KG1 (cell line): ENCODE measurements at places on chromosomes 1 and 21.

DNA sequence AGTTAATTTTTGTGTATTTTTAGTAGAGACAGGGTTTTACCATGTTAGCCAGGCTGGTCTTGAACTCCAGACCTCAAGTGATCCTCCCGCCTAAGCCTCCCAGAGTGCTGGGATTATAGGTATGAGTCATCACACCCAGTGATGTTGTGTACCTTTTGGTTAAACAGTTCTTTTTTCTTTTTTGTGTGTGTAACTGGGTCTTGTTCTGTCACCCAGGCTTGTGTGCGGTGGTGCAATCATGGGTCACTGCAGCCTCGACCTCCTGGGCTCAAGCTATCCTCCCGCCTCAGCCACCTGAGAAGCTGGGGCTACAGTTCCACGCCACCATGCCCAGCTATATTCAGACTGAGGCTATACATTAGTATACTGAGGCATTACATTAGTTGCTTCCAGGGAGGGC, 37.8 kb downstream of the GABPB2 start:
- no peak for DNase-seq

- no peak for DNase-seq
Measured at GRCh38 chr21:35072960-35073359, 23.9 kb upstream of the RUNX1 start.

DNA sequence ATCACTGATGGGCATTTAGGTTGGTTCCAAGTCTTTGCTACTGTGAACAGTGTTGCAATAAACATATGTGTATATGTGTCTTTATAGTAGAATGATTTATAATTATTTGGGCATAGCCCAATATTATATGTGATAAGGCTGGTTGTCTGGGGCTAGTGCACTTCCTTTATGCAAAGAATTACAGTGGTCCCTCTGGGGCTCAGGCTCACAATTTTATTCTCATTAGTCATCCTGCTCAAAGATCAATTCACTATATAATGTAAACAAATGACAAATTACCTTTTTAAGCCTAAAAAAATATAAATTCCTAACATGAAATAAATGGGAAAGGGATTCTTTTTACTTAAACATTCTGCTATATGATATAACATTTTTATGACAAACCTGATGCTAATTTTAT, 5.0 kb downstream of the PLPPR4 start:
- no peak for DNase-seq

GRCh38 chr1:21622466-21623315, 46.5 kb downstream of the RAP1GAP start:
- no peak for DNase-seq

GRCh38 chr1:230797942-230798365, 50.8 kb downstream of the CAPN9 start:
- DNase-seq: no peak

- DNase-seq: no peak
Measured at GRCh38 chr1:203427451-203427850, 48.2 kb upstream of the PRELP start.

- no peak for DNase-seq
Measured at GRCh38 chr1:81703756-81704463, 96.8 kb upstream of the ADGRL2 start.

GRCh38 chr1:46274225-46275029, 26.9 kb downstream of the RAD54L start:
- DNase-seq: no peak

DNA sequence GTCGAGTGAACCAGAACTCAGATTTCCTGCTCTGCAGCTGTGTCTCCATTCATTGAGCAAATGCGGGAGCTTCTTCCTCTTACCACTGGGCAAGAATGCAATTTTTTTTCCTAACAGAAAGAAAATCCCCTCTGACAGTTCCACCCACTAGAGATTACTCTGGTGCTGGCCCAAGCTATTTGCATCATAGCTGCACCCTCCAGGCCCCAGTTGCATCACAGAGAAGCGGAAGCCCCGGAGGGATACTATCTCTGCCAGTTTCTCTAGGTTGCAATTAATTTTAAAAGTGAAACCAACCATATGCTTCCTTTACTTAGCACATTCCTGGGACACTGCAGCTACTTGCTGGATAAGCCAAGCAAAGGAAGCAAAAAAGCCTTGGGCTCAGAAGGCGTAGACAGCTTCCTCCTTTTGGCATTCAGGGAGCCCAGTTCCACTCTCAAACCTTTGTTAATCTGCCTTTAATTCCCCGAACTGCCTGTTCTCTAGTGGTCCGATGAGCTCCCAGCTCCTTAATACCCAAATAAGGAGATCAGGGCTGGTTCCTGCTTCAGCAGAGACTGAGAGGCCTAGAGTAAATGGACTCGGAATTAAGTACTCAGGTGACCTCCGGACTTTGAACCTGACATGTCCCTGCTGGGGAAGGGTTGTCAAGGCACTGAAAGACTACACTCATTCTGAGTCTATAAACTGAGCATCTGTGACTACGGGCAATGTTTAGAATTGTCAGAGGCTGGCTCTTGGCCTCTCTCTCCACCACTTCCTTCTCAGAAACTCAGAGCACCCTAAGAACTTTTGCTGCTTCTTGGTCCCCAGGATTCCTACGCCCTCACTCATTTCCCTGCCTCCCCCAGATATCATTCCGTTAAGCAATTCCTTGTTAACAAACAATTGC, 72.5 kb upstream of the TNFSF18 start:
- DNase-seq: no peak

GRCh38 chr1:201489643-201490261, 17.2 kb downstream of the CSRP1 start:
- no peak for DNase-seq

DNA sequence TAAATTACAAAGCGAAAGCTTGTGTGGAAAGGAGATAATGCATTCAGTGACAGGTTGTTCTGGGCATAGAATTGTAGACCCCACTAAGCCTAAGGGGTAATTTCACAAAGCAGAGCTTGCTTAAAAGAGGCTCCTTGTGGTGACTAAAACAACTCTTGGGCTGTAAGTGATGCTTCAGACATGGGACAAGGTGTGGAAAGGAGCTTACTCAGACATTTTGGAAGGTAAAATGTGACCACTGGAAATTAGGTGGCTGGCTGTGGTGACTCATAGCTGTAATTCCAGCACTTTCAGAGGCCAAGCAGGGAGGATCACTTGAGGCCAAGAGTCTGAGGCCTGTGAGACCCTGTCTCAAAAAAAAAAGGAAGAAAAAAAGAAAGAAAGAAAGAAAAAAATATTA, 51.1 kb upstream of the LRRC8C start:
- no peak for DNase-seq

DNA sequence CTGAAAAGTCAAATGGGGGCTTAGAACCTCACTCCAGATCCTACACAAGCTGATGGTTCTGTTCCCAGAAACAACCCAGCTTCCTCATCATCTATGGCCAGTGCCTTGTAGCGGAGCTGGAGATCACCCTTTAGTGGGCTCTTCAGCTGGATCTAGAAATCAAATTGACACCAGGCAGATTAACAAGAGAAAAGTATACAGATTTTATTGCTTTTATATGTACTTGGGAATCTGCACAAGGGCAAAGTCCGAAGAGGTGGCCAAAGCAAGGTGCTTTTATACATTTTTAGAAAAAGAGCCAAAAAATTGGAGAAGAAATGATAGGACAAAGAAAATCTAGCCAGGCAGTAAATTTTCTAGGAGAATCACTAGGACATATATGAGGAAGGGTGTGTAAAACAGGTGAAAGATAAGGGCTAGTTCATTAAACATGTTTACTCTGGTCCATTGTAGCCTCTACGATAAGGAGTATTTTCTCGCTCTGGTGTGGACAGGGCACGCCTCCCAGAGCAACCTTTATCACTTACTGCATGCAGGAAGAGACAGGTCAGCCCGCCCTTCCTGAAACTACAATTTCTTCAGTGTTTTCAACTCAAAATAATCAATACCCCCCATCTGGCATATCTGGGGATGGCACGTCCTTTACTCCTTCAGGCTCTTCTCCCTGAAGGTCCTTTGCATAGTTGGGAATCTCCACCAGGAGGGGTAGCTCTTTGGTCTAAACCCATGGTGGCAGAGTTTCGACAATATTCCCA, 14.0 kb upstream of the LGALS8 start:
- no peak for DNase-seq

DNA sequence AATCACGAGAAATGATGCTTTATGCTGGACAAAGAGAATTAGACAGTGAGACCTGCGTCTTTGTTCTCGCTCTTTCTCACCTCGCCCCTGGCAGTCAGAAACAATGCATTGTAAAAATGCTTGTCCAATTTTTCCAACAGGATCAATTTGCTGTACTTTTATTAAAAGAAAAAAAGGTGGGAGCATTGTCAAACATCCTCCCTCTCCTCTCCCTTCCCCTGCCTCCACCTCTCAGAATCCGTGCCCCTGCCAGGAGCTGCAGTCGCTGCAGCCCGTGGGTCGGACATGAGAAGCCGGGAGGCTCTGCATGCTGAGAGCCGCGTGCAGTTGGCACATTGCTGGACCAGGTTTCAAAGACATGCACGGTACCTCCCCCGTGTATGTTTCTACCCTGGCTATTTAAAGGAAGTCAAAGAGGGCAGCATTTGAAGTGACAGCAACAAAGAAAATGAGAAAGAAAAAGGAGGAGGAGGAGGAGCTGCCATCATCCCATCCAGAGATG, 161.0 kb upstream of the KAZN start:
- no peak for DNase-seq

GRCh38 chr1:203250911-203251310, 21.4 kb upstream of the CHIT1 start:
- no peak for DNase-seq

GRCh38 chr1:217553949-217554509, 76.9 kb downstream of the GPATCH2 start:
- DNase-seq: no peak

DNA sequence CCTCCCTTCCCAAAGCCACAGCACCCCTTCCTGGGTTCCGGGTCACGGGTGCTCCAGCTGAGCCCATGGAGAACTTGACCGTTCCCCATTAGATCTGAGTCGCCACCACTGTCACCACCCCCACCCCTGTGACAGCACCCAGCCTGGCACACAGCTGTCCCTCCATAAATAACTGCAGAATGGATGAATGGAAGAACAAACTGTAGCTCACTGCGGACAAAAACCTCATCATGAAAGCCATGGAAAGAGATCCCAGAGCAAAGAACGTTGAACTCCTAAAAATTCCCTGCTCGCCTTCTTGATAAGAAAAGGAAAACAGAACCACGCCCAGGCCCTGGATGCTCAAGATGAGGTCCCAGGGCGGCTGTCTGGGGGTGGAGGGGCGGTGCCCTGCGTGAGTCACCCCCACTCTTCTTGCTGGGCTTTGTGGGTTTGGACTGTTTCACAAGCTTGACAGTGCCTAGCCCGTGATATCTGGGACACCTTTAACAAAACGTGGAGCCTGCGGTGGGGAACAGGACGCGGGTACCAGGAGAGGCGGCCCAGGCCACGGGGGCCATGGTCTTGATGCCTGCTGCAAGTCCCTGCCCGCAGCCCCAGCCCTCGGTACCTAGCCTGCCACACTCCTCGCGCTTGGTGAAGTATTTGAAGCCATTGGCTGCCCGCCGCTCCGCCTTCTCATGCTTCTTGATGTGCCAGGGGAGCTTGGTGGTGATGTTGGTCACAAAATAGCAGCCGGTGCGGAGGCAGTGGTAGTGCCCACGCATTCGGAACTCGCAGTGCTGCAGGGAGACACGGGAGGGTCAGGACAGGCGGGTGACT, 151.9 kb downstream of the CASZ1 start:
- DNase-seq: no peak

- no peak for DNase-seq
Measured at GRCh38 chr1:170881268-170882265, 53.8 kb upstream of the MROH9 start.

DNA sequence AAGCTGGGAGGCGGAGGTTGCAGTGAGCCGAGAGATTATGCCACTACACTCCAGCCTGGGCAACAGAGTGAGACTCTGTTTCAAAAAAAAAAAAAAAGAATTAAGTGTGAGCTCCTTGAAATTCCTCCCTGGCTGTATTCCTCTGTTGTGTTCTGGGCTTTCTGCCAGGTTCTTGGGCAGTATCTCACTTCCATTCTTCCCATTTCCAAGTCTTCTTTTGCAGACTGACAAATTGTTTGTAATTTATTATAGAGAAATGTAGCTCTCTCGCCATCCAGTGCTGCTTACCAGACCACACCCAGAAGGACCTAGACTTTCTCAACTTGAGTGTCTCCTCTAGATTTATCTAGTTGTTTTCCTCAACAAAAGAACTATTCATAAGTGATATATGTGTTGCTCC, 105.0 kb upstream of the ADGRL2 start:
- no peak for DNase-seq

- DNase-seq: no peak
Measured at GRCh38 chr1:156122519-156123355, 8.2 kb downstream of the LMNA start.

DNA sequence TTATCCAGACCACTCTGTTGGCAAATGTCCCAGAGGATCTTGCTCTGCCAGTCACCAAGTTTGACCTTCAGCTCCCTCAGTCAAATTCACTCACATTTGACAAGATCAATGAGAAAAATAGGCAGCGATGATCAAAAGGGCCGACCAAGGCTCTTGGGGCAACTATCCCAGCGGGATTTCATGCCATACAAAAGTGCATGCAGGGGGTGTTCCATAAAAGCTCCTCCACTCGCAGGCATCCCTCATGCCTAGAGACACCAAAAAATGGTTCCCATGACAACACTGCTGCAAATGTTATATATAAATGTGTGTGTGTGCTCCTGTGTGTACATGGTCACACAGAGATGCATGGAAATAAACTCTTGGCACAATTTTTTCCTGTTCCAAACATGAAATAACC, 16.2 kb upstream of the EIF4G3 start:
- no peak for DNase-seq

DNA sequence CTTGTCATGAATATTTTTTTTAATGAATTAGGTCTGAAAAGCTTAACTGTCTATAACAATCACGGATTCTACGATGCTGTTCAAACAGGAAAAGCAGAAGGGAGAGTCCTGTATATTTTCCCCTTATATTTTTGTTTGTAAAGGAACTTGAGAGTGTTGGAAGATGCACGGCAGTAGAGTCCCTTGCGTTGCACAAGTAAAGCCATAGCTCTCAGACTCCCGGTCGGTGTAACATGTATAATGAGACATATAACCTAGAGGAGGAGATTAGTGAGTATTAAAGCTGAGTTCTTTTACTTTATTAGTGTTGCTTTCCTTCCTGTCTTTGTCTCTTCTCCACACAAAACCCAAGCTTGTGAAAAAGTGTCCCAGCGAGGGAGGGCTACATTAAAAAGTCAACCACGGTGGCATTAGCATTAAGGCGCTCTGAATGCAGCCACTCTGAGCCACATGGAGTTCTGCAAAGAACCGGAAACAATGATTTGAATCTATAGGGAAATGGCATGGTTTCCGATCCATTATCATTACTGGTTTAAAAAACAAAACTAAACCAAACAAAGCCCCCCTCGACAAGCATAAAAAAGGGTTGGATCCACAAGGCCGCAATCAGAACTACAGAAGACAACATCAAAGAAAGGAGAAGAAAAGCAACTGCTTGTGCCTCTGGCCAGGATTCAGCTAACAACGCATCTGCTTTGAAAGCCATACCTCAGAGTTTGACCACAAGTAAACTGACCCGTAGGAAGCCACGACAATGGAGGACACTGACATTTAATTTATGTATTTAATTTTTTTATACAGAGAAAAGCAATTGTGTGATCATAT, 356.8 kb downstream of the LMO4 start:
- DNase-seq: no peak

DNA sequence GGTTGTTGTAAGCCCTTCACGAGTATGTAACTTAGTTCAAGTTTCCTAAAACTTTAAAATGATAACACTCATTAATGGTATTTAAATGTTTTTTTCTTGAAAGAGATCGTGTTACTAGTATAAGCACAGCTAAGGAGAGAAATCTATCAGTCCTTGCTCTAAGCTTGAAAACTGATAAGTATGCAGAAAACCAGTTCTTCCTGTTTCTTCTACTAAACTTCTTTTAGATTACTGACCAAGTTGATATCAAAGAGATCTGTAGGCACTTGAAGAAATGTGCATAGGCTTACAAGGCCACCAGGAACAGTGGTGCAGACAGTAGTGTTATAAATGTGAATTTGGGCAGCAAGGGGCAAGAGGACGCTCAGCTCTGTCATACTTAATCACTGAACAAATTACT, 3.9 kb downstream of the EFCAB14 start:
- DNase-seq: no peak
